ENCODE measurements at places on chromosomes 11 and 22.

DNA sequence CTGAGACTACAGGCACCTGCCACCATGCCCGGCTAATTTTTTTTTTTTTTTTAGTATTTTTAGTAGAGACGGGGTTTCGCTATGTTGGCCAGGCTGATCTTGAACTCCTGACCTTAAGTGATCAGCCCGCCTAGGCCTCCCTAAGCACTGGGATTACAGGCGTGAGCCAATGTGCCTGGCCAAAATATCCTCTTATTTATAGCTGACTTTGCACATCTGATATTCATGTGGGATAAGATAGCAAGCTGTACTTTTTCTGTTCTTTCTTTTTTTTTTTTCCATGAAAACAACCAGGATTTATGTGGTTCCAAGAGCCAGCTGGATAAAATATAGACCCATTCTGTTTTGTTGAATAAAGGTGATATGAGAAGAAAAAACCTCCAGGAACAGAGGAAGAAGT is 12.1 kb upstream of the XBP1 start:
- no peak for DNase-seq

DNA sequence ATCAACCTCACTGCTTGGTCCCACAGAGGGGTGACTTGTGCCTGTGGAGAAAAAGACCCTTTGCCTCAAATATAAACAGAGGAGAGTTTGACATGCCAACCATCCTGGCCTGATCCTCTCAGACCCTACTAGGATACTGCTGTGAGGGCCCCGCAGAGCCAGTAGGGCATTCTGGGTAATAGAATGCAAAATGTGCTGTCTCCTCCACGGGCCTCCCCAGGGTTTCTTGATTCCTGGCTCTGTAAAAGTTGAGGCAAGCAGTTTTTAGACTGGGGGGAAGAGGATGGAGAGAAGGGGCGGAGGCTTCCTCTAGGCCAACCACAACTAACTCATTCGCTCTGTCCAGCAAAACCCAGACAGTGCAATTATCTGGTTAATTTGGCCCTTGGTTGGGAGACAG is 81.7 kb downstream of the SYN3 start:
- no peak for DNase-seq

DNA sequence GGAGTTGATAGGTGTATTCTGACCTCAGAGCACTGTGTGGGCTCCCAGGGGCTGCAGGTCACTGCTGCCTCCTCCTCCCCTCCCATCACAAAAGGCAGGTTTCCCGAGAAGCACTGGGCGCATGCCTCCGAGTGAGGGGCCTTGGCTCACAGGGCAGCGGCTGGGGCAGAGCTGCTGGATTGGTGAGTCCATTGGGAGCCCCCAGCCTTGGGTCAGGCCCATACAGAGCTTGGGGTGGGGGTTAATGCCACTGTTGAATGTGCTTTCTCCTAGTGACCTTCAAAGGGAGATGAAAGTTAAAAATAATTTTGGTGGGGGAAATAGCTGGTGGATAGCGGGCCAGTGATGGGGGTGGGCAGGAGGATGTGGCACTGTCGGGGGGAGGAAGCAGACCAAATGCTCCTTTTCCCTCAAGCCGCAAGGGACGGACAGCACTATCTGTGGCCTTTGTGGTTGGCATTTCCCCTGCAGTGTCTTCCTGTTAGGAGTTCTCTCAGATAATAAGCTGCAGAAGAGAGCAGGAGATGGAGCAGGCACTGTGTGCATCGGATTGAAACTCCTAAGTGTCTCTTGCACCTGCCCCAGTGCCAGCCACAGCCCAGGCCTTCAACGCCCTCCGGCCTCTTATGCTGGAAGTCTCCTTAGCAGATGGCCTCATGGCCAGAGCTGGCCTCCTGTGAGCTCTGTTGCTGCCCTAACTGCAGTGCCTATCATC is 3.2 kb downstream of the TUBA8 start:
- no peak for DNase-seq

DNA sequence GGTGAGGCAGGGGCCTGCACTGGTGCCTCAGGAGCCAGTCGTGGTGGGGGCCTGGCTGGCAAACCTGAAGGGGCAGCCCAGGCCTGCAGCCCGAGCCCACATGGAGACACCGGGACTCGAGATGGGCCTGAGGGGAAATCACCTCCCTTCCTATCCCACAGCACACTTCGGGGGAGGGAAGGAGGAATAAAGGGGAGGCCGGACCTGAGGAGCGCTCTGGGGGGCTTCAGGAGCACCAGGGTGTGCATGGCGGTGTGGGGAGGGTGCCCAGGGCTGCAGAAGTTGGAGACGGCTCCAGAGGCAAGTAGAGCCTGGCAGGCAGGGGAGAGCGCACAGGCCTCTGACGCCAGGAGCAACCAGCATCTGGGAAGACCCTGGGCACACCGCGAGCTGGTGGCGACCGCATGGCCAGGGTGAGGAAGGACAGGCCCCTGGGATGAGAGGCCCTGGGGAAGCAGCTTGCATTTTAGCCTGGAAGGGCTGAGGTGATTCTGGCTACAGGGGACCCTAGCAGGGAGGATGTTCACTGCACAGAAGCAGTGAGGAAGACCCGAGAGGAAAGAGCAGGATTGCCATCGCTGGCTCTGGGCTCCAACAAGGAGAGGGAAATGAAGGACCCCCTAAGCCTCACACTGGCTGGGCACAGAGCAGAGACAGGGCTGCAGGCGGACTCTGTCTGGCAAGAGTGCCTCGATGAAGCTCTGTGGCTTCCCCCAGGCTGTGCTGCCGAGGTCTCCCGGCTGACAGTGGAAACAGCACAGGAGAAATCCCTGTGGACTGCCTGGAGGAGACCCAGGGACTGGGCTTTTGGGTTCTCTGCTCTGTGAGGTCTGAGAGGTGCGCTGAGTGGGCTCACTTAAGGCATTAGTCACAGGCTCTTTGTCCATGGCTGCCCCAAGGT is 457.7 kb downstream of the BRD1 start:
- no peak for DNase-seq

Measured in activated T-cell treated with anti-CD3 and anti-CD28 coated beads for 48 hours (primary cell).